ENCODE measurements at places on chromosomes 5 and 9. TPM values are rescaled to one million over a fixed set of nuclear protein-coding genes. Genes with fewer than 3 reads are reported as not detected.

LCN15 gene
- total RNA-seq, result not detected

RANBP17 gene
- total RNA-seq, result 12.4 TPM

OBP2B gene
- not detected for total RNA-seq

OR1J2 gene
- total RNA-seq, result not detected

PRSS3 gene
- total RNA-seq, result 16.2 TPM

SUSD3 gene
- 0.09 TPM for total RNA-seq

NXNL2 gene
- total RNA-seq, result not detected

FOXD4L3 gene
- not detected for total RNA-seq

CDH12 gene
- not detected for total RNA-seq

GDF9 gene
- total RNA-seq, result under 0.01 TPM

ZNF658 gene
- total RNA-seq, result 4.1 TPM

GHR gene
- total RNA-seq, result 0.66 TPM

GFPT2 gene
- total RNA-seq, result 24.8 TPM

ALDH1B1 gene
- total RNA-seq, result 17.8 TPM

TRUB2 gene
- 24.1 TPM for total RNA-seq

LCN12 gene
- not detected for total RNA-seq

IGIP gene
- total RNA-seq, result 3.7 TPM

PCDHGA12 gene
- 4.8 TPM for total RNA-seq

NUTM2F gene
- total RNA-seq, result not detected

KIAA0825 gene
- total RNA-seq, result 1.0 TPM

ITGA1 gene
- total RNA-seq, result 6.6 TPM

ACOT12 gene
- total RNA-seq, result not detected

ZNF454 gene
- total RNA-seq, result 1.2 TPM

DPH7 gene
- total RNA-seq, result 22.5 TPM

PITX1 gene
- 0.09 TPM for total RNA-seq

Data from endothelial cell of coronary artery (primary cell).